ENCODE measurements at places on chromosomes 1 and 21. TPM values are rescaled to one million over a fixed set of nuclear protein-coding genes. Genes with fewer than 3 reads are reported as not detected.

Gene SPRR4
- not detected for total RNA-seq

Gene RGS13
- total RNA-seq: not detected

Gene KRTAP19-1
- total RNA-seq: not detected

Gene MEX3A
- total RNA-seq: 37.0 TPM

Gene CDC42SE1
- 44.4 TPM for total RNA-seq

Gene CD1D
- total RNA-seq: 2.7 TPM

Gene RAP1GAP
- total RNA-seq: 29.9 TPM

Gene RBP7
- 2.6 TPM for total RNA-seq

Gene PTGFRN
- 75.4 TPM for total RNA-seq

Gene AGL
- 47.2 TPM for total RNA-seq

Gene DMBX1
- total RNA-seq: 0.55 TPM

Gene S100A2
- 2.3 TPM for total RNA-seq

All from camera-type eye (tissue), 1 donor.